ENCODE measurements at places on chromosomes 7 and 10. TPM values are rescaled to one million over a fixed set of nuclear protein-coding genes. Genes with fewer than 3 reads are reported as not detected.

The OPN4 gene
- total RNA-seq, result not detected

The ZMYND11 gene
- 49.9 TPM for total RNA-seq

The GPR15LG gene
- total RNA-seq, result not detected

The DMBT1 gene
- not detected for total RNA-seq

The DPP6 gene
- total RNA-seq, result not detected

The ABCB4 gene
- 0.54 TPM for total RNA-seq

The PTPRN2 gene
- 4.5 TPM for total RNA-seq

The MRLN gene
- total RNA-seq, result not detected

The CAMK2B gene
- not detected for total RNA-seq

The TBX20 gene
- total RNA-seq, result 0.34 TPM

The THNSL1 gene
- total RNA-seq, result 4.7 TPM

The OPALIN gene
- total RNA-seq, result not detected

DNA sequence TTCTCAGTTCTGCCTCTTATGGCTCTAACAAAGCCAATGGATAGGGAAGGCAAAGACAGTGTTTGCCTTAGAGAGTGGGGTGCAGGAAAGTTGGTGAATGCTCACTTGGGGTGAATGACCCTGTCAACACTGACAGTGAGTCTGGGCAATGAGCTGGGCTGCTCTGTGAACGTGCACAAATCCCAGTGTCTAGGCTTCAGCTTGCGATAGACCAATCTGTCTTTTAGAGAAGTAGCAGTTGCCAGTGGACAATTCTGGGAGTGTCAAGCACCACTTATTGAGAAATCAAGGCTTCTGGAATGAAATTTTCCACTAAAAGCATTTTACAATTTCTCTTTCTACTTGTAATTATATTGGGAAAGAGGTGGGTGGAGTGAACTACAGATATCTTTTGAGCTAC is 141.4 kb downstream of the HERPUD2 start:
- DNase-seq, result no peak

GRCh38 chr7:50181081-50181480 is 88.0 kb upstream of the ZPBP start:
- DNase-seq, result no peak

DNA sequence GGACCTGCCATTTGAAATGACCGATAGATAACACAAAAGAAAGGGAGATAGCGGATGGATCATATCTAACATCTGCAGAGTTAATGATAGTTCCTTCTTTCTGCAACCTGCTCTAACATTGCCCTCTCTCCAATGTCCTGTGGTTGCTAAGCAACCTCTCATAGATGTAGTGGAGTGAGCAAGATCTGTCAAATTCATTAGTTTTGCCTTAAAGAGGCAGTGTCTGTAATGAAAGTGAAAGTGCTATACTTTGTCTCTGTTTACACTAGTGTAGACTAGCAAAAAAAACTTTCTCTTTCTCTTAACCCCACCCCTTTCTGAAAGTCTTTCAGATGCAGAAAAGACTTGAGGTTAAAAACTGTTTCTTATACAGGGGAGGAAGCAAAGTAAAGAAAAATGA is 1196.9 kb downstream of the SORCS3 start:
- DNase-seq, result no peak

DNA sequence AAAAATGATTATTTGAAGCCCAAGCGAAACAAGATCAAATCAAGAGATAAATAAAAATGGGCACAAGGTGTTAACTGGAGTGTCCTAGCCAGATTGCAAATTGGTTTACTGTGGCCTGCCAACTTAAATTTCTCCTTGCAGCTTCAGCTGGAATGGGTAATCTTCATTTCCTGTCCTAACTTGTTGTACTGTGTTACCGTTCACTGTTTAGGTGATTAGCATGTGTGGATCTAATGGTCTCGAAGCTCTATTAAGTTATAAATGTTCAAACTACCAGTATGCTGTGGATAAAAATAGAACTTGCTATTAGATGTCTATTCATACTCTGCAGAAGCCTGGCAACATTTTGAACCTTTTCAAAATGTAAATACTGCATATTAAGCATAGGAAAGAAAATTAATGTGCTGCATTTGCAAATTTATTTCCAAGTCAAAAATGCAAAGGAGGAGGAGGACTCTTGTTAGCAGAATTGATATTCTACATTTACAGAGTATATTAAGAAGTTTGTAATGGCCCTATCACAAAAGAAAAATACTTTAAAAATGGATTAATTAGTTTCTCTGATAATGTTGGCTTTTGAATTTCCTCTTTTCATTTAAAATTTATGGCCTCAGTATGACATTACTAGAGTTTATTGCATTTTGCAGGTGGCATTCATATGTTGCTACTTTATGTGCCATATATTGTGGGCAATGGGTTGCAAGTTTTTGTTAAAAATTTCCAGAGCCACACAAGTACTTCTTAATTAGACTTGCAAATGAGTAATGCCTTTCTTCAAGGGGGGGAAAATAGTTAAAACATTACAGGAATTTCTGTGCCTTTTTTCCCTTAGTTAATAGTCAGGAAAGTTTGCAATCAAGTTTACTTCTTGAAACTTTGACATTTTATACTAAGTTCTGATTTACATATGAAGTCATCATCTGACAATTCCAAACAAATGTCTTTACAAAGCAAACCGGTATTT is 92.1 kb downstream of the CABCOCO1 start:
- no peak for DNase-seq

DNA sequence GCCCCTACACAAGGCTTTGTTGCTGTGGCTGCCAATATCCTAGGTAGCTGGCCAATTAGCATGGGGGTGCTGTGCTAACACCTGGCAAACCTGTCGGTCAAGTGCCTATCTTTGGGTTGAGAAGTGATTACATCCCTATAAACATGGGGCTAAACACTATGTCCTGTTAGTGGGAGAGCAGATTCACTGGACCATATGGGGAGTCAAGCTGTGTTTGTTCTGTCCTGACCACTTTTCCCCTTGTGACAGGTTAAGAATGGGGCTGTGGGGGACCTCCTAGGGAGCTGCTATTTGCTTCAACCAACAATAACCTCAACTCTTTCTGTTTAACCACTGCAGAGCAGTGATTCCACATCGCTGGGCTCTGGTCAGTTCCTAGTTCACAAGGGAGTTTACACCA is 151.5 kb upstream of the AOAH start:
- DNase-seq, result no peak

DNA sequence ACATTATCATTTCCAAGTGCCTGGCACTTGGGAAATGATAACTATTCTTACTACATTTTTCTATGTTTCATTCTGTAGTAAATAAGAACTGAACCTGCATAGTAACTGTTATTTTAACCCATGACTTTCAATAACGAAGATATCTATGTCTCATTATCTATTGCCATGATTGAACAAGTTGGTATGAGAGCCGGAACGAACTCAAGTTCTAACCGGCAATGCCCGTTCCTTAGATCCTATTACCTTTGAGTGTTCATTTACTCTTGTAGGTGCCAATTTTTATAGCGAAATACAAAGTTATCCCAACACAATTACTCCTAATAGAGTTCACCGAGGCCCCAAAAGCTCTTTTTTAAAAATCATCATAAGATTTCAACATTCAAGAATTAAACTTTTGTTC is 885 bp upstream of the MET start:
- no peak for DNase-seq

- no peak for DNase-seq
Observed at GRCh38 chr7:127870231-127870907, 160.9 kb downstream of the LRRC4 start.

GRCh38 chr10:70541736-70542564 is 60.6 kb downstream of the PRF1 start:
- no peak for DNase-seq

DNA sequence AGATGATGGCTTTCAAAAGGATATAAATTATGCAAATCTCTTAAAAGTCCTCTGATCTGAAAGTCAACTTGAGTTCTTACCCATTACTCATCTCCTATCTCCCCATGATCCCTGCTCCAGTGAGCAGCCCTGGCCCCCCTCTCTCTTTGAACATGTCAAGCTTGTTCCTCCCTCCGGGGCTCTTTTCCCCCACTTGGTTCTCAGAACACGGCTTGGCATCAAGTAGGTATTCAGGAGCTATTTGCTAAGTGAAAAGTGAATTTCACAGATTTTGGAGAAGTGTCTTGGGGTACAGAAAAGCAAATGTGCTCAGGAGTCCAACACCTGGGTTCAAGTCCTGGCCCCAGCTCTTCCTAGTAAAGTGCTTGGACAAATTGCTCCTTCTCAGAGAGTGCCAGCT is 98.3 kb upstream of the CTBP2 start:
- no peak for DNase-seq

DNA sequence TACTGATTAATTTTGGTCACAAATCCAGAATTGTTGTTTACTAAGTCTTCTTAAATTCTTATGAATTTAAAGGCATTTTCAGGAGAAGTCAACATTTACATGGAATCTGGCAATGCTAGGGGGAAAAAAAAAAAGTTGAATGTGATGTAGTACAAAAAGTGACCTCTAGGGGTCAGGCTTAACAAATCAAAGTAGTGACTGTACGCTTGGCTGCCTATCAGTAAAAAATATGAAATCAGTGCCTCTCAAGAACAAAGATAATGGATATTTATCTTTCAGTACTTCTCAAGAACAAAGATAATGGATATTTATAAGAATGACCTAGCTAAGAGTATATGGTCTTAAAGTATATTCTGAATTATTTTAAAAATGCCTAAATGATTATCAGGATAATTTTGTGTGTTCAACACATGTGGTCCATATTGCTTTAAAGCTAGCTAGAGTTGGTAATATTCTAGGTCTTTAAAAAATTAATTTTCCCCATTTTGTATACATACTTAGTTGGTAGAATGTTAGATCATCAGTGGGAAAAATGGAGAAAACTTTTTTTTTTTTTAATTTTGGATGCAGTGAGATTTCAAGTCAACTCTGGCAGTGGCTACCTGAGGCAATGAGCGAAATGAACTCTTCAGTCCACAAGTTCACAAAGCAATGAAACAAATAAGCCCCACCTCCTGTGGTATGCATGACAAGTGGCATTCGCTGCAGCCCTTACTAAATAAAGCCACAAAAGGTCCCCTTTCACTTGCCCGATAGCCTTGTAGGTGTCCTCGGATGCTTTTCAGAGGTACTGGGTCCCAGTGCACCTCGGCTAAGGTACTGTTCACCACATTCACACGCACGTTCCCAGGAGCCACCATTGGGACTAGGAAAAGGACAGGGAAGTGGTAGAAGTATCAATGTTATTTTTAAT is 51.2 kb upstream of the LAMB4 start:
- no peak for DNase-seq

DNA sequence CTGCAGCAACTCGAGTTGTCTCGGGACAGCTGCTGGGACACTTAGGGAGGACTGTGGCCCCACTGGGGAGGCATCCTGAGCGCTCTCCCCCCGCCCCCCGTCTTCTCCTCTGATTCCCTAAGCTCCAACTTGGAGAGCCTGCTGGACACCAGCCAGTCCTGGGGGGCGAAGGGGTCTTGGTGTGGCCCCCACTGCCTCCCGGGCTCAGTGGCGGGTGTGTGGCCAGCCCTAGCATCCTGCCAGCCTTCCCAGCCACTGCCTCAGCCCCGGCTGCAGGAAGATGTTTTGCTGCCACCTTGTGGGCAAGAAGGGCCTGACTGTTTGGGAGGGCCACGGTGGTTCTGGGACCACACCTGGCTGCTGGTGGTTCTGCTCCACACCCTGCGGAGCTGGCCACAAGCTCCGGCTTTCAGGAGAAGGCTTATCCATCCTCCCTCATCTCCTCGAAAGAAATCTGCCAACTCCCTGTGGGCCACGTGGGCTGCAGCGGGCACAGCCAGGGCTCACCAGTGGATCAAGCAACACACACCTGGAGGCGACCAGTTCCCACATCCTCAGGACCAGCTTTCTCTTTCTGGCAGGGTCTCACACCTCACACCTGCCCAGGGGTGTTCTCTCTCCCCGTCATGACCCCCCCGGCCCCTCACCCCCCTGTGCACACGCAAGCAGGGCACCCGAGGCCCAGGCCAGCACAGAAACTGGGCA is 24.8 kb downstream of the AGAP3 start:
- peak; percentile 77 for DNase-seq

- DNase-seq, result no peak
Observed at GRCh38 chr7:21076574-21076973, 289.9 kb upstream of the SP8 start.

- no peak for DNase-seq
Observed at GRCh38 chr7:82674268-82674667, 230.7 kb upstream of the CACNA2D1 start.

GRCh38 chr7:144836545-144836842 is 641 bp upstream of the TPK1 start:
- no peak for DNase-seq

DNA sequence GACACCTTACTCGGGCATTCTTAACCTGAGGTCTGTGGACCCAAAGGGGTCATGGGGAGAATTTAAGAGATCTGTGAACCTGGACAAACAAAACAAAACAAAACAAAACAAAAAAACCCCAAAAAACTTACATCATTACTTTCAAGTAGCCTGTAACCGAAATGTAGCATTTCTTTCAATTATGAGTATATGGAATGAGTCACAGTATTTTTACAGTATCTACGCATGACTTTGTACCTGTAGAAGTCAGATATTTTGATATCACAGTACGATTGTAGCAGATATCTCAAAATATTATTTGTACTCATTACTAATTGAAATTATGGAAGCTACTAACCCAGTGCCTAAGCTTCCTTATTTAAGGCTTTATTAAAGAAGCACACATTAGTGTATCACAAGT is 210.2 kb downstream of the JAZF1 start:
- DNase-seq, result no peak

DNA sequence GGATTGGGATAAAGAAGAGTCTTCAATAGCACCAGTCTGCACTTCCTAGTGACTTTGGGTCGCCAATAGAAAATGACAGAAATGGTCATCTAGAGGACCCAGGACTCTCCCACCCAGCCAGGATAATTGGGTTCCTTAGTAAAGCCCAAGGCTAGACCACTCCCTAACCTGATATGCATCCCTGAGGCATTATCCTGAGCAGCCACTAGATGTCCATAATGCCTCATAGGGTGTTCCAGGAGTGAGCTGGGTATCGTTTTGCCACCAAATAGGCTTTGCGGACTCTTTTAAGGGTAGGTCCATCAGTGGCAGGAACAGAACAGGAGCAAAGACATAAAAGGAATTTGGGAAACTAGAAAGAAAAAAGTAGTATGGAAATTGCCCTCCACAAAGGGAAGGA is 4.5 kb upstream of the LRRC4 start:
- no peak for DNase-seq

GRCh38 chr10:78371136-78371535 is 337.5 kb downstream of the RPS24 start:
- no peak for DNase-seq

DNA sequence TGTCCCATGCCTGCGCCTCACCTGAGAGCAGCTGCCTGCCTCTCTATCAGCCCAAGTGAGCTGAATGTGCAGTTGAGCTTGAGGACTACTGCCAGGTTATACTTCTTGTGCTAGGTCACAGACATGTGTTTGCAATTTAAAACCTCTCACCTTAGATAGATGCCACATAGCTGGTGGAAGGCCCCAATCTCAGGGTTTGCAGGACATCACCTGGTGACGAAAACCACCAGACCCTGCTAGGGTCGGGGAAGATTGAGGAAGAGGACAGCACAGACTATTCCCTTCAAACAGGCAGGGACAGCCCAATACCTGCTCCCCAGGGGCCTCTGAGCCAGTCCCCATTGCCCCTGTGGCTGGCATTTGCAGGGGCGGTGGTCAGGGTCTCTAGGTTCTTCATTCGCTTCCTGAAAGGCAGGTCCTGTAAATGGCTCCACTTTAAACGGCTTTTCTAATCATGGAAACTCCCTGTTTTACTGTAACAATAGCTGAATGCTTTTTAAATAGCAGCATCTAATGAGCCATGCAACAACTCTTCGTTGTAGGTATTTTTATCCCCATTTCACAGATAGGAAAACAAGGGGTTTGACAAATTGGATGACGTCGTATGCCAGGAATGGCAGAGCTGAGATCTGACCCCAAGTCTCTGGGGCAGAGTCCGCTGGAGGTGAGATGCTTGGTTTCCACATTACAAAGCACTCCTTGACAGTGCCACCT is 80.1 kb downstream of the EMX2 start:
- no peak for DNase-seq

Measured in activated naive CD8-positive, alpha-beta T cell treated with anti-CD3 and anti-CD28 coated beads, Interleukin-2, amount 10 ng/mL, durations not matched to agents 7 days and 5 days (primary cell).